ENCODE measurements at places on chromosomes 7 and 10.

GRCh38 chr10:11533328-11533781, 78.1 kb downstream of the USP6NL start:
- DNase-seq = no peak

GRCh38 chr7:70700941-70701425, 431.0 kb upstream of the GALNT17 start:
- DNase-seq = no peak

DNA sequence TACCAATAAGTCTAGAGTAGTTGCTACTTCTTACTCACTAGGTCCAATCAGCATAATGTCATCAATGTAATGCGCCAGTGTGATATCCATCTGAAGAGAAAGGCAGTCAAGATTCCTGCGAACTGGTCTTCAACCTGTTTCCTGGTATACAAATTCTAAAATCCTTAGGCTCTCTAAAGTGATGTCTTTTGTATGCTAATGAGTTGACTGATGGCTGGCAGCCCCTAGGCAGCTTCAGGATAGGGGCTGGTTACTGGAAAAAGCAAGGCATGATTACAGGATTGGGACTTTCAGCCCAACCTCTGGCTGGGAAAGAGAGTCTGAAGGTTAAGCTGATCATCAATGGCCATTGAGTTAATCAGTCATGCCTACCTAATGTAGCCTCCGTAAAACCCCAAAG, 250.2 kb upstream of the PTER start:
- DNase-seq = no peak

- DNase-seq = no peak
These were observed 27.5 kb downstream of the TLX1 start for GRCh38 chr10:101158459-101159058.

- no peak for DNase-seq
These were observed 23.4 kb downstream of the DOCK4 start for GRCh38 chr7:112182749-112183148.

GRCh38 chr7:100090527-100091410, 2.0 kb downstream of the COPS6 start:
- DNase-seq = no peak

- no peak for DNase-seq
These were observed 87.1 kb downstream of the PRLHR start for GRCh38 chr10:118508355-118508754.

All from stimulated activated CD4-positive, alpha-beta T cell treated with anti-CD3 and anti-CD28 coated beads, Interleukin-1b, Interleukin-23, amount 100 ng/mL, for 48 hours (primary cell).